ENCODE measurements at places on chromosomes 6 and 20.

DNA sequence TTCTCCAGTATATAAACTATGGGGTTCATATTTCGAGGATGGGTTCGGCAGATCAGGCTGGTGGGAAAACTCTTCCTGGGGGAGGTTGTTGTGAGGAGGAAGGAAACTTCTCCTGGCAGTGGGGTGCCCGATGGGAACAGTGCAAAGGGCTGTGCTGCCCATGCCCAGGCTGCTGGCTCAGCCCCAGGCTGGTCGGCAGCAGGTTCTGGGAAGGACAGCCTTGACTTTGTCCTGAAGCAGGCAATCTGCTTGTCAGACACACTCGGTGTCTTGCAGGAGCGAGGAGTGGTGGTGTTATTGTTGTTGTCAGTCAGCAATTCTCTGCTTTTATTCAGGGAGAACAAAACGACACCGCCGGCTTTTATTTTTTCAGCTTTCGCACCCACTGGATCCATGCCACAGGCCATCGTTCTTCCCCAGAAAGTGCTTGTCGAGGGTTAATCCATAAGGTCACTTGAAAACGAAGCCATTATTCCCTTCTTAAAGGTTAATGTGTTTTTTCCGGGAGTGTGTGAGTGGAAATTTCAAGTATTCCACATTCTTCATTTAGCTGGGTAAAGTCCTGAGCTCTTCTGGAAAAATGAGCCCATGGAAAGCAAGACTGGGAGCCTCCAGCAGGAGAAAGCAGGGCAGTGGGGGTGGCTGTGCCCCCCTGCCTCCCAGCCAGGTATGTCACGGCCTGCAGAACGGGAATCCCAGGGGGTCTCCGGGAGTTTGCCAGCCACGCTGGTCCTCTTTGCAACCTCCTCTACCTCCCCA is 57.0 kb upstream of the STX16 start:
- no peak for DNase-seq

DNA sequence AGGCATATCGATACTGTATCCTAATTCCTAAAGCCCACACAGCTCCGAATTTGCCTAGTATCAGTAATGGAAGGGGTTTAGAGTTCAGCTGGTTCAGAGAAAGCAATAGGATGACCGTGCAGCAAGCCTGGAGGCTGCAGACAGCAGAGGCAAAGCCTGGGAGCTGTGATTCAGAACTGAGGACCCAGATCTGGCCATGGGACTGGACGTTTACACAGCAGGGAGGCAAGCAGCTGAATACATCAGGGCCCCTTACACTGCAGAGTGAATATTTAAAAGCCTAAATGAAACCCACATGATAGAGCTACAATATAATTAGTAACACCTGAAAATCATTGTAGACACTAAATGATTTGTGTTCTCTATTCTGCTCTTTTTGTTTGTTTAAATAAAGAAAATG is 38.0 kb downstream of the ELOVL2 start:
- DNase-seq, result no peak

DNA sequence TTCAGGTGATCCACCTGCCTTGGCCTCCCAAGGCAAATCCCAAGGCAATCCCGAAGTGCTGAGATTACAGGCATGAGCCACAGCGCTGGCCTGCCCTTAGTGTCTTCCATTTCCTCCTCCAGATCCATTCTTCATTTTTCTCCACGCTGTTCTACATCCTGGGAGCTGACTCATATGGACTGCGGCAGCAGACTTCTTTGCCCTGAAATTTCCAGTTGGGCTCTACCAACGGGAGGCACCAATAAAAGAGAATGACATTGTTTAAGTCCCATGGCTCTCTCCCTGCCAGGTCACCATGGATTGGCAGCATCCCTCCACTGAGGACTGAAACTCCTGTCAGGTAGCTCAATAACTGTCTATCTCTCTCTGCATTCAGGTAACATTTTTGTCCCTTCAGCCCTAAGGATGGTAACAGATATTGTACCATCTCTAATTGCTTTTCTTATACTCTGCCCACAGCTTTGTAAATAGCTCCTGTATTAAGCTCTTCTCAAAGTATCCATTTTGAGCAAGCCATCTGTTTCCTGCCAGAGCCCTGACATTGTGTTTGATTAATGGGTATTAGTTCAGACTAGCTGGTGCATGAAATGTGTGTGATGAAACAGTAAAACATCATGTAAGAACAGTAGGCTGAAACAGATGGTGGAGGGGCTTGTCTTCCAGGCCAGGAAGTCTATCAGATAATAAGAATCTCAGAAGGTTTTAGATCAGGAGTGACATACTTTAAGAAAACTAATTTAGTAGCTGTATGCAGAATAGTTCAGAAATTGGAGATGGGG is 3.6 kb downstream of the TBCC start:
- DNase-seq, result no peak

- DNase-seq, result no peak
These were observed 232.9 kb downstream of the SAMD5 start for GRCh38 chr6:147741389-147741788.

DNA sequence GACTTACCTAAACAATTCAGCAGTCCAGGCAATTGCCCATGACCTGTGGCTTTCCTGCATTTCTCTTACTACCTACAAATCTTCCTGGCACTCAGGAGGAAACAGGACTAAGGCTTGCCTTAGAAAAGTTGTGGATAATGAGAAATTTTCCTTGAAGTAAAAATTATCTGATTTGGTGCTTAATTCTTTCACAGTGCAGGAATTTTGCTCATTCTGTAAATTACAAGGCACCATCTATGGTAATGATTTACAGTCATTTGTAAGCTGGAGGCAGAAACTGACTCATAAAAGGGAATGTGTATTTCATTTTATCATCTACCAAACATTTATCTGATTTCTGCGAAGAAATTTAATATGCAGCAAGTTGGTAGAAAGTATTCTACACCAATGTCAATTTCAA is 211.5 kb upstream of the FKBP1C start:
- DNase-seq, result no peak

GRCh38 chr6:82084324-82084920 is 163.1 kb downstream of the IBTK start:
- no peak for DNase-seq

DNA sequence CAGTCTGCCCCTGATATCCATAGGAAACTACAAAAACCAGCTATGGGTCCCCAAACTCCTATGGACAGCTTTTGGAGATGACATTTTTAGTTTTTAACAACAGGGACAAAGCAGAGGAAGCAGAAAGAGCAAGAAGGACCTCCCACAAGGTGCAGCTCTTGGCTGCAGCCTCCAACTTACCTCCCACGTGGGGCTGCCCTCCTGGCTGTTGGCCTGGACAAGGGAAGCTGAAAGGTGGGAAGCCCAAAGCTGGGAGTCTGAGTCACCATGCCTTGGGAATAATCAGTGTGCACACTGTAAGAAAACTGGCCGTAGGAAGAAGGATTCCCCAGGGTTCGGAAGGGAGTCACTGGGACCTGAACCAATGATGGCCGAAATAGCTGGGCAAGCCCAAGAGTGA is 51.8 kb upstream of the PAX1 start:
- DNase-seq, result no peak

DNA sequence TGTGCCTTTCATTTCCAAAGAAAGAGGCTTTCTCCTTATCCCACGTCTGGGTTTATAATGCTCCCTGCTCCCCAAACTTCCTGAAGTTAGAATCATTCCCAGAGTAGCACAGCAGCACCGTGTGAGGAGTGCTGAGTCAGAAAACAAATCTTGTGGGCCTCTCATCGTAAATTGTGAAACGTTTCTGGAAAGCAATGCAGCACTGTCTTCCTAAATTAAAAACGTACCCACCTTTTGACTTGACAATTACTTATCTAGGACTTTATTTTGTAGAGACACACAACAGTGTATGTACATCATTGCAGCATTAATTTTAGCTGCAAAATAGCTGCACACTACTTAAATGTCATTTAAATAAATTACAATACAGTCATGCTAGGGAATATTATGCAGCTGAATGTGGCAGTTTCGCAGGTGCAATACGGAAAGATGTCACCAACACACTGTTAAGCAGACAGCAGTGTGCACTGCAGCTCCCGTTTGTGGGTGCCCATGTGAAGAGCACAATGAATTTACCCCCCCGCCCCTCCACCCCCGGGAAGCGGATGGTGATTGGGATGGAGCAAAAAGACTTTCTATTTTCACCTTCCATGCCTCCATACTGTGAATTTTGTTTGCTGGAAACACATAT is 30.8 kb downstream of the RRBP1 start:
- DNase-seq, result no peak

GRCh38 chr6:42952389-42952788 is 8.2 kb upstream of the GNMT start:
- no peak for DNase-seq

GRCh38 chr20:60935971-60936370 is 316.1 kb upstream of the CDH4 start:
- no peak for DNase-seq

DNA sequence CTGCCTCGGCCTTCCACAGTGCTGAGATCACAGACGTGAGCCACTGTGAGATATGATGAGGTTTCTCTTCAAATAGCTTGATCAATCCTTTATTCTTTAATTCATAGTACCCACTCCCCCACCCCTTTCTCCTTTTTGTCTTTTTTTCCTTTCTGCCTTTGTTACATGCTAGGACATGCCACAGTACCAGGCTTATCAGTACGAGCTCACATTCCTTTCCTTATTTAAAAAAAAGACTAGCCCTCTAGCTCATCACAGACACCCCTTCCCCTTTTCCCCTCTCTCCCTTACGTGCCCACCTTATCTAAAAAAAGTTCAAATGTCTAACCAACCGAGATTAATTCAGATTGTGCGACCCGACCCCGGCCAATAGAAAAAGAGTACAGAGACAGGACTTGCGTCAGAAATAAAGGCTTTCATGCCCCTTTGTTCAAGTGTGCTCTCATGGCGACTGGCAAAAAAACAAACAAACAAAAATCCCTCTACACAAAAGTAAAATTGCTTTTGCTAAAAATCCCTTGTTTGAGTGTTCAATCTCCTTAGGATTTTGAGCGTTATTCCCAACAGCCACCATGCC is 49.2 kb downstream of the MRAP2 start:
- DNase-seq, result no peak

GRCh38 chr6:31354158-31354863 is 2.7 kb downstream of the HLA-B start:
- DNase-seq, result peak; percentile 12

GRCh38 chr6:154852687-154853086 is 119.5 kb downstream of the SCAF8 start:
- DNase-seq, result no peak

DNA sequence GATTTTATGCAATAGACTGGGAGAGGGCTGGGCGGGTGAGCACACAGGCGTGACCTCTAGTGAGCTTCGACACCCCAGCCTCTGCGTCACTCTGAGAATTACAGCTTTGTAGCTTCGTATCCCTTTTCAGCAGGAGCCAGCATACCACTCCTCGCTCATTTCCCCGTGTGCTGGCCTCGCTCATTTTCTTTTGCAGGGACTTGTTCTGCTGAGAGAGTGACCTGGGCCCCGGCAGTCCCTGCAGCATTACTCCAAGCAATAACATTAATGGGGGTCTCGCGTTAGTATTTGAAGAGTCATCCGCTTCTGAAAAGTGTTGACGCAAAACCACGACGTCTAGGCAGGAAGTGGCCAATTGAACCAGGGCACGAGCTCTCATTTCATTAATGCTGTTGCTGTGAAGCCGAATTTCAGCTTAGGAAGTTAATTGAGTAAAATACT is 193.7 kb downstream of the QKI start:
- no peak for DNase-seq

DNA sequence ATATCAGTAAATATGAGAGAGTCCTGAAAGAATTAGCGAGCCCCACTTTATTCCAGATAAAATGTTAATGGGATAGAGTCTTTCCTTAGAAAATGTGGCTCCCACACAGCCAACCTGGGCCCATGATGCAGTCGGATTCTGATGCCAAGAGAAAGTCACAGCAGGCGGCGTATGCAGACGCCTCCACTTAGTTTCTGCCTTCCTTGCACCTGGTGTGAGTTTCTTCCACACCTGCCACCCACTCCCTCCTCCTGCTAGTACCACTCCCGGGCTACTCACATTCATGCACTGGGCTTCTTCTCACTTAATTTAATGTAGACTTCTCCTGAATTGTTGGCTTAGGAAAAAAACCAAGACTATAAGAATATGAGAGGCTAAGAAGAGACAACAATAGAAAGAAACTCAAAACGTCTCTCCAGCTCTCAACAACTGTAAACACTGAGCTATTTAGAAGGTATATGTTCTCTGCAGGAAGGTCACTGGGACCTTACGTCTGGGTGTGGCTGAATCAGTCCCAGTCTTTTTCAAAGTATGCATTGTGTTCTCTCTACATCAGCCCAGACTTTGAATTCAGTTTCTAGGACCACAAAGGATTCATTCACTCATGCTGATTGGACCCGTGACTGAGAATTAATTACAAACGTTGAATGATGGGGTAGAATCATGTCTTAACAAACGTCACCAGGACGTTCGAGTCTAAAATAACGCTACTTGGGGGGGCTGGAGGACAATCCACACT is 70.4 kb downstream of the GCNT2 start:
- no peak for DNase-seq

GRCh38 chr6:352896-353470 is 38.6 kb upstream of the IRF4 start:
- DNase-seq, result no peak

DNA sequence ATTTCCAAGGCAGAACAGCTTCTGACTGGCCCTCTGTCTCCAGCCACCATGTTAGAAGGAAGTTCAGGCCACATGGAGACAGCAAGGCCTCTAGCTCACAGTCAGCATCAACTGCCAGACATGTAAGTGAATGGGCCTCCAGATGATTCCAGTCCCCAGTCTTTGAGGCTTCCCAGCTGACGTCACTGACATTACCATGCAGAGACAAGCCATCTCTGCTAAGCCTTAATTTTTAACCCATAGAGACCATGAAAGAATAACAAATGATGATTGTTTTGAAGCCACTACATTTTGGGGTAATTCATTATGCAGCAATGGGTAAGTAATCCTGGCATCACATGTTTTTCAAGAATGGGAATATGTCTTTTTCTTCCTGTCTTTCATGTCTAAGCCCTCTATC is 11.3 kb upstream of the DEFB129 start:
- no peak for DNase-seq

GRCh38 chr6:18664401-18664800 is 277.3 kb downstream of the RNF144B start:
- no peak for DNase-seq

DNA sequence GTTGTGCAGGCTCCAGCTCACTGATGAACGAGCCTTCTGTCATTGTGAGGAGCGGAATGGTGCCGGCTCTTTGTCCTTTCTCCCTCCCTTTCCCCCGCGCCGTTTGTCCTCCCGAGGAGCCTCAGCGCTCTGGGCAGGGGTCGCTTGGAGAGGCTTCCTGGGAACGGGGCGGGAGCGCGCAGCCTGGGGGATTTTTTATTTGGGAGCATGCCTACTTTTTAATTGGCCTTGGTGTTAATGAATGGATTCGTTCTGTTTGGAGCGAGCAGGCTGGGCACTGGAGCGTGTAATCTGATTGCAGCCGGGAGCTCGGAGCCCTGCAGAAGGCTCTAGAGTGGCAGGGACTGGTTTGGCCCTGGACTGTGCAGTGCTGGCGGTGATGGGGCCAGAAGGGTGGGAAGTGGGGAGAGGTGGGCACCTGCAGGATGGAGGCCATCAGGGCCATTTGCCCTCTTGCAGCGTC is 118.8 kb downstream of the CDH4 start:
- no peak for DNase-seq
